Smooth muscle cell of the brain vasculature (primary cell): ENCODE measurements at places on chromosomes 2 and 18.

DNA sequence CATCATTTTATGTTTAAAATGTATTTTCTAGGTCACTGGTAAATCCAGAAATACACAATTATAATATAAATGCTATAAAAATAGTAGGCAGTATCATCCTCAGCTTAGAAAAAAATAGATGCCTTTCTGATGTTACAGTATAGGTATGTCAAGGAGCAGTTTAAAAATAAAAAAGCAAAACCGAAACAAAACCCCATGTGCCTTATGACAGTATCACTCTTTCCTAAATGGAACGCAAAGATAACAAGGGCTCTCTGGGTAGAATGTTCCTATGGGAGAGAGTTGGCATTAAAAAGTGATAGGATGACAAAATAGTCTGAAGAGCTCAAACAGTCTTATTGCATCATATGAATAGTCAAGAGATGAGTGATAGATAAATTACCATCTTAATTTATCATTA is 172.1 kb downstream of the DSC3 start:
- DNase-seq: no peak

DNA sequence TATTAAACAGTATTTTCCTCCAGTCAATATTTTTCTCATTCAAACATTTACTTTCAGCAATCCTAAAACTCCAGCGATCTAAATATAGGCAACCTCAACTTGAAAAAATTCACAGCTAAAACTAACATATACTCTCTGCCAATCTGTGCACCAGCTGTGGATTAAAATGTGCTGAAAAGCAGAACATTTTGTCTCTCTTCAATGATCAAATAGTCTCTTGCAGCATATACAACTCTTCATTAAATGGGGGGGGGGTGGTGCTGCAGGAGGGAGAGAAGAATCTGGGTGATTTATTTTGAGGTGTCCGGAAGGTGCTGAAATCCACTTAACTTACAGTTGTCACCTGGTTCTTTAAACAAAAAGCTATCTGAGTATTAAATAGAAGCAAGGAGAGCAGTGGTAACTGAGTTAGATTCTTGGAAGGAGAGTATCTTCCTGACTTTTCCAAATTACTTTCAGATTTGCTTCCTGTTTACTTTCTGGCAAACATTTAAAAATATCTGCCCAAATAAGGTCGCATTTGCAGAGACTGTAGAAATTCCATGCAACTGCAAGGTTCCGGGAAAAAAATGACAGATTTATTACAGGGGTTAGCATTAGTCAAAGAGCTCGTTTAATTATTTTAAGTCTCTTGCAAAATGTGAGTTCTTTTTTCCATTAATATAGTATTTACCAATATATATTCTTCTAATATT is 904.7 kb upstream of the ACVR2A start:
- no peak for DNase-seq

GRCh38 chr18:12308386-12309100 is 502 bp downstream of the TUBB6 start:
- DNase-seq: no peak

GRCh38 chr2:221612161-221612560 is 40.1 kb upstream of the EPHA4 start:
- DNase-seq: no peak
